ENCODE measurements at places on chromosomes 3 and 15.

GRCh38 chr15:70589728-70590127 lies 173.6 kb downstream of the UACA start:
- DNase-seq, result no peak
- no peak overlapping the region for H3K4me3 ChIP-seq
- no peaks in the 10 kb centered on the region for H3K4me1 ChIP-seq

- H3K27ac ChIP-seq, result no peak overlapping the region
- H3K36me3 ChIP-seq, result no peaks in the 10 kb centered on the region
- DNase-seq, result no peak
- H3K4me1 ChIP-seq, result no peaks in the 10 kb centered on the region
- H3K27me3 ChIP-seq, result no peaks in the 10 kb centered on the region
- H3K4me3 ChIP-seq, result no peak overlapping the region
These were observed 42.8 kb upstream of the ROBO1 start for GRCh38 chr3:79810581-79810980.

DNA sequence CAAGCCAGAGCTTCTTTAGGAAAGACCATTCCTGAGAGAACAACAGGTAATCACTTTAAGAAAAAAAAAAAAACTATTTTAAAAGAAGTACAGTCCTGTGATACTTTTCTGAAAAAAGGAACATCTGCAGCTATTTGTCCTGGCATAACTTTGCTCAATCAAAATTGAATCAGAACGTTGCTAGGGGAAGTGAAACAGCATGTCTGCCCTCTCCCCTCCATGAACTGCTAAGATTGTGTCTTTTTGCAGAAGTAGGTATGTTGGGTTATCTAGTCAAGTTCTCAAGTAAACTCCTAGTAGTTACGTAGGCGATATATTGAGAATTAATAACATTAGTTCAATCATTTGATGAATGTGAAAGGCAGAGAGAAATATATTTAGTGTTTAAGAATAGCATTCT lies 1013.3 kb downstream of the TUSC7 start:
- no peak for DNase-seq
- H3K4me1 ChIP-seq, result no peaks in the 10 kb centered on the region
- no peaks in the 10 kb centered on the region for H3K36me3 ChIP-seq
- no peaks in the 10 kb centered on the region for H3K27me3 ChIP-seq

DNA sequence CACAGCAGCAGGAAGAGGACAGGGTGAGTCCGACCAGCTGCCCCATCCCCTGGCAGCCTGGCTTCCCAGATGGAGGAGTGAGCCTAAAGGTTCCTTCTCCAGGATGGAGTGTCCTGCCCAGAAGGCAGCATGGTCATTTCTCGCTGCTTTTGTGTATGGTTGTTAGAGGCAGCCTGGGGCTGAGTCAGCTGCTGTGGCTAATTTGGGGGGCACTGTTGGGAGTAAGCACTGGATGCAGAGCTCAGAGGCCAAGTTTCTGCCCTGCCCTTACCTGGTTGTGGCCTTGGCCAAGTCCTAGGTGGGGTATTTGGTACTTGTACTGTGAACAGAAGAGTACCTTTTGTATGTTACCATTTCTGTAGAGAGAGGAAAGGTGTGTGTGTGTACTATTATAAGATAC lies 78.6 kb downstream of the ADAMTS7 start:
- no peaks in the 10 kb centered on the region for H3K4me1 ChIP-seq
- no peak for DNase-seq
- H3K27me3 ChIP-seq, result no peaks in the 10 kb centered on the region

DNA sequence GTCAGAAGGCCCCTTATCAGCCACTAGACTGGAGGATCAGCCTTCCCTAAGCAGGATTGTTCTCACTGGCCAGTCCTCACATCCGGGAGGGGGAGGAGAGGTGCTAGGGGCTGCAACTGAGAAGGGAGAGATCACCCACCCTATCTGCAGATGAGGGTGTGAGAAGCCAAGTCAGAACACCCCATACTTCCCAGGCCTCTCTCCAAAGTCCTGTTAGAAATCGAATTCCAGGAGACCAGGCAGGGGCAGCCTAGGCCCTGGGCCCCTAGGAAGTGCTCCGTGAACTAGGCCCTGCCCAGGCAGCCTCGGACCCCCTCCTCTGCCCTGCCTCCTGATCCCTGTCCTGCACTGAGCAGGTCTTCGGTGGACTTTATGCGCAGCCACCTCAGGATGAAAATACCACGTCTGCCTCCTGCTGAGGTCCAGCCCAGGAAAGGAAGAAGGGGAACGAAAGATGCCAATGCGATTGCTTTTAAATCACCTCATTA lies 933 bp downstream of the DZIP1L start:
- peak overlapping the region; percentile 82 for H3K4me3 ChIP-seq
- peak overlapping the region; percentile 83 for H3K27ac ChIP-seq
- H3K36me3 ChIP-seq, result no peaks in the 10 kb centered on the region
- H3K27me3 ChIP-seq, result no peaks in the 10 kb centered on the region
- no peak for DNase-seq

- H3K27me3 ChIP-seq, result no peaks in the 10 kb centered on the region
- H3K27ac ChIP-seq, result no peak overlapping the region
- H3K4me3 ChIP-seq, result no peak overlapping the region
- no peak for DNase-seq
- H3K4me1 ChIP-seq, result peaks cover 6% of the 10 kb centered on the region
These were observed 5.3 kb downstream of the ULK4 start for GRCh38 chr3:41956574-41956973.

- no peaks in the 10 kb centered on the region for H3K4me1 ChIP-seq
- no peaks in the 10 kb centered on the region for H3K27me3 ChIP-seq
- DNase-seq, result no peak
- peak overlapping the region; percentile 93 for H3K27ac ChIP-seq
These were observed 1.2 kb downstream of the MANF start for GRCh38 chr3:51386159-51386851.

DNA sequence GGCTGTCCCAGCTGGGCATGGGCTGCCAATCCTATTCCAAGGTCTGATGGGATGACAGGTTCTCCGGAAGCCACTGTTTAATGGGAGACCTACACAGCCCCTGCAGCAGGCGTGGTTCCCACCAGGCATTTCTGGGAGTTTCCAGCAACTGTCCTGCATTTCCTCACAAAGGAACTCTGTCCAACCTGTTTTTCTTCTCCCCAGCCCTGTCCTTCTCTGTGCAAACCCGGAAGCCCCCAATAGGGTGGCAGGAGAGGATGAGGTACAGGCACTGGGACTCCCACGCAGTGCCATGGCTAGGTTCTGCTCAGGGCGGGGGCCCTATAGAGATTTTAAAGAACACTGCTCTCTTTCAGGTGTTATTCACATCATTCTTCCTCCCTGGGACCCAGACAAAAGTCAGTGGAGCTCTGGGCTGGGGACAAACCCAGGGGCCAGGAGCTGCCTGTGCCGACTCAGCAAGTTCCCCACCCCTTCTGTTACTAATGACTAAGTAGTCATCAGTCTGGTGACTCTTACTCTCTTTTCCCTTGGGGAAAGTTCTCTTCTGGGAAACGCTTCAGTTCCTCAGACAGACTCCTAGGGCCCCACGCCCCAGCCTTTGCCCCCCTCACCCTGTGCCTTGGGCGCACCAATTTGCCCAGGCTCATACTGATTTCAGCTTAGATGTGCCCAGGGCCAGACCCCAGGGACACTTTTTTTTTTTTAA lies 97.7 kb downstream of the CD47 start:
- no peaks in the 10 kb centered on the region for H3K27me3 ChIP-seq
- peaks cover 9% of the 10 kb centered on the region for H3K4me1 ChIP-seq
- no peak overlapping the region for H3K4me3 ChIP-seq
- H3K36me3 ChIP-seq, result no peaks in the 10 kb centered on the region

DNA sequence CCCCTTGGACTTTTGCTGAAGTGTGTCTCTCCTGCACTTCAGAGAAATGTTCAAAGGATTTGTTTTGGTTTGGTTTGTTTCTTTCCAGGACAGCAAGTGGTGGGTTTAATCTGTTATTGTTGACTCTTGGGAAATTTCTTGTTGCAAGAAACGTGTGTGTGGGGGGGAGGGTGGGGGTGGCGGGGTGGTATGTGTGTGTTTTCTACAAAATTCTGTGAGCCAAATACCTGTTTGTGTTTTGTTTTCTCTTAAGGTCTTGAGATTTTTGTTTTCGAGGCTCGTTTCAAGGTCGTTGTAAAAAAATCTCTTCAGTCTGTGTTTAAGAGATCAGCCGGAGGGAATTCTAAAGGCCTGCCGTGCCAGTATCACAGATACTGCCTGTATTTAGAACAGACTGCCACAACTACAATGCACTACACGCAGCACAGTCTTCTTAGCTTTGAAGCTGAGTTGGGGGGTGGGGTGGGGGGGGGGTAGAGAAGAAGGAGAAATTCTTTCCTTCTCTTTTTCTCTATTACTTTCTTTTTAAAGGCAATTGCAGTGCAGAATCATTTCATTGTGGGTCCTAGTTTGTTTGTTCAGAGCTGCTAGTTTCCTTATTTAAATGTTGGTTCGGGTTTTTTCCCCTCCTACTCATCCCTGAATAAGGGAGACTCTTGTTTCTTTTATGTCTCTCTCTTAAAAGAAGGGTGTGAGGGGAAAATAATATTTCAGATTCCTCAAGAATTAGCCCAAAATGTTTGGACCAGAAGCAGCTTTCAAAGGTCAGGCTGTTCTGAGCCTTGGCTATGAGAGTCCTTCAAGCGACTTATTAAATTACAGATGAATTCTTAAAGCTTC lies 1.4 kb upstream of the BCL6 start:
- no peaks in the 10 kb centered on the region for H3K36me3 ChIP-seq
- no peak for DNase-seq
- peak overlapping the region; percentile 100 for H3K27ac ChIP-seq
- H3K4me1 ChIP-seq, result peaks cover 36% of the 10 kb centered on the region

- no peaks in the 10 kb centered on the region for H3K27me3 ChIP-seq
- H3K36me3 ChIP-seq, result no peaks in the 10 kb centered on the region
- no peak overlapping the region for H3K4me3 ChIP-seq
These were observed 83.6 kb upstream of the AKAP13 start for GRCh38 chr15:85296615-85297402.

- no peak overlapping the region for H3K4me3 ChIP-seq
- no peaks in the 10 kb centered on the region for H3K27me3 ChIP-seq
- no peak overlapping the region for H3K27ac ChIP-seq
- DNase-seq, result no peak
- no peaks in the 10 kb centered on the region for H3K4me1 ChIP-seq
These were observed 55.0 kb downstream of the CFAP20DC start for GRCh38 chr3:58994746-58995330.

GRCh38 chr3:83941990-83942745 lies 1016.6 kb upstream of the CADM2 start:
- H3K4me1 ChIP-seq, result no peaks in the 10 kb centered on the region
- DNase-seq, result no peak
- no peaks in the 10 kb centered on the region for H3K36me3 ChIP-seq
- no peak overlapping the region for H3K27ac ChIP-seq
- H3K4me3 ChIP-seq, result no peak overlapping the region
- H3K27me3 ChIP-seq, result no peaks in the 10 kb centered on the region

GRCh38 chr15:85889956-85890619 lies 95.4 kb upstream of the KLHL25 start:
- no peak overlapping the region for H3K4me3 ChIP-seq
- DNase-seq, result no peak
- no peaks in the 10 kb centered on the region for H3K4me1 ChIP-seq
- no peaks in the 10 kb centered on the region for H3K36me3 ChIP-seq
- no peak overlapping the region for H3K27ac ChIP-seq

DNA sequence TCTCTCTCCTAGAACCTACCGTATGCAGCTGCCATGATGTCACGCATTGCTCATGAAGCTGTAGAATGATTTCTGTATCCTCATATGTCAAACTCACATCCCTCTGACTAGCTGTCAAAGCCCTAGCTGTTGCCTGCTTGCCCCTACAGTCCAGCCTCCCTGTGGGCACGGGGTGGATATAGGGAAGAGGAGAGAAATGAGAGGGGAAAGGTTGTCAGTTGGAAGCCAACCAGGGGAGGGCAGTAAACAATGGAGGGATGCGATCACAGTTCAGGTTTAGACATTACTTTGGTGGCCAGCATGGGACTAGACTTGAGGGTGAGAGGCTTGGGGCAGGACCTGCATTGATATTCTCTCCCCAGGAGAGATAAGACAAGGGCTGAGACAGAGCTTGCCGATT lies 1.7 kb upstream of the HDGFL3 start:
- no peak overlapping the region for H3K4me3 ChIP-seq
- H3K36me3 ChIP-seq, result no peaks in the 10 kb centered on the region
- no peak for DNase-seq
- no peak overlapping the region for H3K27ac ChIP-seq
- H3K4me1 ChIP-seq, result no peaks in the 10 kb centered on the region

- H3K27me3 ChIP-seq, result no peaks in the 10 kb centered on the region
- peak; percentile 17 for DNase-seq
- peak overlapping the region; percentile 77 for H3K4me3 ChIP-seq
- peak overlapping the region; percentile 87 for H3K27ac ChIP-seq
These were observed 644 bp upstream of the NGLY1 start for GRCh38 chr3:25783661-25784512.

Data from tibial nerve (tissue), 4 donors.